ENCODE measurements at places on chromosomes 12 and 14. TPM values are rescaled to one million over a fixed set of nuclear protein-coding genes. Genes with fewer than 3 reads are reported as not detected.
A peak's percentile ranks its signal among the peaks of the same experiment; 100 is the strongest.

GRCh38 chr14:31036552-31036951 lies 10.4 kb upstream of the STRN3 start:
- no peaks in the 10 kb centered on the region for H3K4me1 ChIP-seq

DNA sequence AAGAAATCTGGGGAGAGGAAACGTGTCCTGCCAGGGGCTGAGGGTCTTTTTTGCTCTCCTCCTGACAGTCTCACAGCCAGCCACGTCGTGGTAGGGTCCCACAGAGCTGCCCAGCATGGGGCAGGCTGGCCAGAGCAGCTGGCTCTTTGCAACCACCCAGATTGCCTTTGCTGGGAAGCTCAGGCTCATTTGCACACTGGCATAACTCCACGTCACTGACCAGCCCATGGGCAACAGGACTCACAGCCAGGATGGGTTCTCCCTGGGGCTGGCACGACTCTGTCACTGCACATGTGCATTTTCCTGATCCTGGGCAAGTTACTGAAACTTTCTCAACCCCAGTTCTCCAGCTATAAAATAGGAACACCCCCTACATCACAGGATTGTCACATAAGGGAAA lies 242.2 kb downstream of the DPF3 start:
- no peak overlapping the region for H3K4me3 ChIP-seq
- H3K36me3 ChIP-seq = no peaks in the 10 kb centered on the region
- DNase-seq = no peak
- no peaks in the 10 kb centered on the region for H3K4me1 ChIP-seq

Gene PROX2
- 5.7 TPM for total RNA-seq

Gene CLEC2A
- total RNA-seq = not detected

GRCh38 chr12:77315407-77315806 lies 250.0 kb upstream of the E2F7 start:
- no peak for DNase-seq
- H3K36me3 ChIP-seq = no peaks in the 10 kb centered on the region
- no peak overlapping the region for H3K27ac ChIP-seq
- no peak overlapping the region for H3K4me3 ChIP-seq
- H3K4me1 ChIP-seq = no peaks in the 10 kb centered on the region

GRCh38 chr12:45601888-45602287 lies 127.6 kb upstream of the ARID2 start:
- DNase-seq = no peak
- no peaks in the 10 kb centered on the region for H3K4me1 ChIP-seq
- no peaks in the 10 kb centered on the region for H3K36me3 ChIP-seq
- no peak overlapping the region for H3K27ac ChIP-seq

DNA sequence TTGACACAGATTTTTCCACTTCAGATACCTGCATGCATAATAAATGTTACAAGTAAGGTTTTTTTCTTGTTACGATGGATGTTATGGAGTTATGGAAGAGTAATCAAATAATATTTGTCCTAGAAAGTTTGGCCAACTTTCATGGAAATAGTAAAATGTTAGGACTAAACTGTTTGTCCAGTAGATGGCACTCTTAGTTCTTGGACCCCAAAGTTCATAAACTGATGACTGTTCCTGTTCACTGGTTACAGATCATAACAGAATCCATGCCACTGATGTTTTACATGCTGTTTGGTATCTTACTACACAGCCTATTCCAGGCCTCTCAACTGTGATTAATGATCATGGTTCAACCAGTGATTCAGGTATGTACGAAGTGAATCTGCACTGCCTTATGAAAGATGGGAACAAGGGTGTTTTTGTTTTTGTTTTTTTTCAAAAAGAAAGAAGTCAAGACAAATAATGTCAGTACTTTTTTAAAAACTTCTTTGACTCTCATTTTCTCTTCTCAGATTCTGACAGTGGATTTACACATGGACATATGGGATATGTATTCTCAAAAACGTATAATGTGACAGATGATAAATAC lies 48.8 kb upstream of the SLCO1C1 start:
- H3K27me3 ChIP-seq = no peaks in the 10 kb centered on the region
- H3K4me1 ChIP-seq = no peaks in the 10 kb centered on the region
- H3K4me3 ChIP-seq = no peak overlapping the region
- H3K36me3 ChIP-seq = no peaks in the 10 kb centered on the region

Gene SERPINA3
- total RNA-seq = not detected

DNA sequence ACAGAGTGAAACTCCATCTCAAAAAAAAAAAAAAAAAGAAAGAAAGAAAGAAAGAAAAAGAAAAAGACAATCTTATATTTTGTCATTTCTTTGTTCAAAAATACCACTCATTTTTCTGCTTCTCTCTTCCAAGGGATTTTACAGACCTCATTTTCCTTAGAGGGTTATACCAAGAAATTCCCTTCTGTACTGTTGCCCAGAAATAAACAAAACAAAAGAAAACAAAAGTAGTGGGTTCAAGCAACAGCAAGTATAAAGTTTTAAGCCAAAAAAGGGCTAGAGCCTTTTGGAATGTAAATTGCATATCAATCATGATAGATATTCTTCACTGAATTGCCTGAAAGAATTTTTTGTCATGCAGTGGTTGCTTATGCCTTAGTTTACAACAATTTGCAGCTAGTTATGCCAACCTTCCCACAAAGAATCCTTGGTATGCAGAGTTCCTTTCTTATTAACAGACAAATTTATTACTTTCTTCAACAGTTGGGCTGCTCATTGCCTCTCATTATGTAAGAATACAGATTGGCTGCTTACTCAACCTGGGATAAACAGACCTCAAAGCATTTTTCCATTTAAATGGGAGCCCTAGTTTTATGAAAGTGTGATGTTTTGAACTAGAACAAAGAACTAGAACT lies 129.1 kb upstream of the PPFIA2 start:
- no peak overlapping the region for H3K27ac ChIP-seq
- no peak for DNase-seq
- H3K27me3 ChIP-seq = no peaks in the 10 kb centered on the region
- H3K36me3 ChIP-seq = no peaks in the 10 kb centered on the region
- H3K4me3 ChIP-seq = no peak overlapping the region

DNA sequence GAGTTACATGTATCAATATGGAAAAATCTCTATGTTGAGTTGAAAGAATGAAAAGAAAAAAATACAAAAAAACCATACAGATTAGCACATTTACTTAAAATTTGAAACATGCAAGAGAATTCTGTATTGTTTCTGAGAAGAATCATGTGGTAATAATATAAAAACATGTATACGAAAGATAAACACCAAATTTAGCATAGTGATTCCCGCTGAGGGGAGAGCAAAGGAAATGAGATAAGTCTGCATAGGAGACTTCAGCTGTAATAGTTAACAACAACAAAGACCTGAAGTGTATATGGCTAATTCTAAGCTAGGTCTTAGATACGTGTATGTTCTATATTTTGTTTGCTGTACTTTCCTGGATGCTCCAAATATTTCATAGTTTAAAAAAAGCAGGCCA lies 46.5 kb downstream of the FNTB start:
- no peaks in the 10 kb centered on the region for H3K4me1 ChIP-seq
- H3K4me3 ChIP-seq = no peak overlapping the region
- no peak for DNase-seq
- no peaks in the 10 kb centered on the region for H3K27me3 ChIP-seq
- peaks cover 16% of the 10 kb centered on the region for H3K36me3 ChIP-seq
- H3K27ac ChIP-seq = no peak overlapping the region

- no peaks in the 10 kb centered on the region for H3K36me3 ChIP-seq
- H3K4me3 ChIP-seq = no peak overlapping the region
- H3K4me1 ChIP-seq = no peaks in the 10 kb centered on the region
- H3K27me3 ChIP-seq = peaks cover 2% of the 10 kb centered on the region
- no peak for DNase-seq
- H3K27ac ChIP-seq = no peak overlapping the region
Observed at GRCh38 chr12:65164244-65164643, 5.1 kb upstream of the LEMD3 start.

DNA sequence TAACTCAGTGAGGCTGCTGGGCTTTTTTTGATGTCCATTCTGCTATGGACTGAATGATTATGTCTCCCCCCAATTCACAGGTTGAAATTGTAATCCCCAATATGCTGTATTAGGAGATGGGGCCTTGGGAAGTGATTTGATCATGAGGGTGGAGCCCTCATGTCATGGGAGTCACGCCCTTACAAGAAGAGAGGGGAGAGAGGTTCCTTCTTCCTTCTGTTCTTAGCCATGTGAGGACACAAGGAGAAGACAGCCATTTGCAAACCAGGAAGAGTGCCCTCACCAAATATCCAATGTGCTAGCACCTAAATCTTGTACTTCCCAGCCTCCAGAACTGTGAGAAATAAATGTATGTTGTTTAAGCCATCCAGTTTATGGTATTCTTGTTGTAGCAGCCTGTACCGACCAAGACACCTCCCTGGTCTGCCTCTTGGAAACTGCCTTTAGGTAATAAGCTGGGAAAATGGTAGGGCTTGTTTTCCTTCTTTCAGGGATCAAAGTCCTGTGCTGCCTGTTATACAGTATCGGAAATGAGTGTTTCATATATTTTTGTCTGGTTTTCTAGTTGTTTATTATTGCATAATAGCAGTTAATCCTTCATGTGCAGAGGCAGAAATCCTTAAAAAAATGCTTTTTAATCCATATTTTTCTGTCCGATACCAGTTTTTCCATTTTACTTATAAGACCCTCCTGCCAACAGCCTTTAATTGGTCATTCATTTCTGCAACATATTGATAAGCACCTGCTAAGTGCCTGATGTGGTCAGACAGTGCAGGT lies 16.3 kb downstream of the BORCS5 start:
- no peak overlapping the region for H3K27ac ChIP-seq
- peaks cover 7% of the 10 kb centered on the region for H3K36me3 ChIP-seq
- peaks cover 8% of the 10 kb centered on the region for H3K4me1 ChIP-seq
- H3K4me3 ChIP-seq = no peak overlapping the region
- DNase-seq = no peak
- H3K27me3 ChIP-seq = no peaks in the 10 kb centered on the region

DNA sequence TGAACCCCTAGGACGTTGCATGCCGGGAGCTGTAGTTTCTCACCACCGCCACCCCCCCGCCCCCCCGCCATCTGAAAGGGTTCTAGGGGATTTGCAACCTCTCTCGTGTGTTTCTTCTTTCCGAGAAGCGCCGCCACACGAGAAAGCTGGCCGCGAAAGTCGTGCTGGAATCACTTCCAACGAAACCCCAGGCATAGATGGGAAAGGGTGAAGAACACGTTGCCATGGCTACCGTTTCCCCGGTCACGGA lies 501 bp upstream of the HSP90B1 start:
- DNase-seq = no peak
- H3K36me3 ChIP-seq = peaks cover 25% of the 10 kb centered on the region
- H3K27ac ChIP-seq = peak overlapping the region; percentile 99
- no peaks in the 10 kb centered on the region for H3K27me3 ChIP-seq
- peaks cover 26% of the 10 kb centered on the region for H3K4me1 ChIP-seq

GRCh38 chr14:85728476-85729065 lies 198.6 kb downstream of the FLRT2 start:
- no peak overlapping the region for H3K27ac ChIP-seq
- no peak overlapping the region for H3K4me3 ChIP-seq
- DNase-seq = no peak
- H3K27me3 ChIP-seq = no peaks in the 10 kb centered on the region

GRCh38 chr14:72740504-72740961 lies 153.4 kb downstream of the DPF3 start:
- H3K4me1 ChIP-seq = peaks cover 5% of the 10 kb centered on the region
- H3K36me3 ChIP-seq = no peaks in the 10 kb centered on the region
- H3K4me3 ChIP-seq = no peak overlapping the region
- DNase-seq = no peak
- no peaks in the 10 kb centered on the region for H3K27me3 ChIP-seq

GRCh38 chr12:9736936-9737705 lies 4.2 kb upstream of the CLECL1 start:
- no peaks in the 10 kb centered on the region for H3K27me3 ChIP-seq
- H3K27ac ChIP-seq = peak overlapping the region; percentile 60
- no peak for DNase-seq

Gene NR4A1
- total RNA-seq = 72.5 TPM

DNA sequence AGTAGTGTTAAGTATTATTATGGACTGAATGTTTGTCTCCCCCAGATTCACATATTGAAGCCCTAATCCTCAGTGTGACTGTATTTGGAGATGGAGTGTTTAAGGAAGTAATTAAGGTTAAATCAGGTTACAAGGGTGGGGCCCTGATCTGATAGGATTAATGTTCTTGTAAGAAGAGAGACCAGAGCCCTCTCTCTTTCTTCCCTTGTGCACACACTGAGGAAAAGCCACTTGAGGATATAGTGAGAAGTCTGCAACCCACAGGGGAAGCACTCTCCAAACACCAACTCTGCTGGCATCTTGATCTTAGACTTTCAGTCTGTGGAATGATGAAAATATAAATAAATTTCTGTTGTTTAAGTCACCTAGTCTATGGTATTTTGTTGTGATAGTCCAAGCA lies 2.2 kb upstream of the KLRG1 start:
- H3K4me3 ChIP-seq = no peak overlapping the region
- peak overlapping the region; percentile 92 for H3K27ac ChIP-seq
- H3K4me1 ChIP-seq = peaks cover 38% of the 10 kb centered on the region
- no peaks in the 10 kb centered on the region for H3K36me3 ChIP-seq

Gene SLC6A13
- 0.79 TPM for total RNA-seq

GRCh38 chr12:16385782-16386646 lies 38.6 kb downstream of the MGST1 start:
- H3K4me1 ChIP-seq = no peaks in the 10 kb centered on the region
- H3K36me3 ChIP-seq = no peaks in the 10 kb centered on the region
- DNase-seq = no peak
- H3K4me3 ChIP-seq = no peak overlapping the region
- H3K27me3 ChIP-seq = no peaks in the 10 kb centered on the region
- H3K27ac ChIP-seq = no peak overlapping the region

GRCh38 chr12:3242199-3242863 lies 165.2 kb downstream of the TSPAN9 start:
- H3K27ac ChIP-seq = no peak overlapping the region
- H3K4me3 ChIP-seq = no peak overlapping the region
- no peak for DNase-seq
- H3K4me1 ChIP-seq = no peaks in the 10 kb centered on the region
- no peaks in the 10 kb centered on the region for H3K36me3 ChIP-seq
- H3K27me3 ChIP-seq = no peaks in the 10 kb centered on the region

DNA sequence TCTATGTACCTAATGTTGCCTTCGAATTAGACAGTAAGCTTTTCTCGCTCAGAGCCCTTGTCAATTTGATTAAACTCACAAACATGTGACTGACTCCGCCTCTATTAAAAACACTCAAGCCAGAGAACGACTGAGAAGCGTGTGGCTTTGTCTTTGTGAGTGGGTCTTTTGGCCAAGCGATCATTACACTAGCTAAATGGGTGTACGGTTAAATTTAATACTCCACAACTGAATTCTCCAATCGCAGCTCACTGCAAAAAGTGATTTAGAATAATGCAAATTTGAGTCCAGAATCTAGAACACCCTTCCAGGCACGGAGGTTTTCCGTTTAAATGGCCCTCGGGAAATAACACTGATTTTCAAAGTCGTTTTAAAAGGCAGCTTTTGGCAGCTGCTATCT lies 253.7 kb downstream of the EFCAB11 start:
- H3K4me3 ChIP-seq = peak overlapping the region; percentile 45
- no peak for DNase-seq
- H3K4me1 ChIP-seq = peaks cover 15% of the 10 kb centered on the region
- H3K36me3 ChIP-seq = no peaks in the 10 kb centered on the region
- no peaks in the 10 kb centered on the region for H3K27me3 ChIP-seq

- H3K4me1 ChIP-seq = no peaks in the 10 kb centered on the region
- DNase-seq = no peak
- no peak overlapping the region for H3K4me3 ChIP-seq
- H3K36me3 ChIP-seq = no peaks in the 10 kb centered on the region
Observed at GRCh38 chr12:32993404-32993803, 96.8 kb upstream of the PKP2 start.

Gene LGALS3
- 35.7 TPM for total RNA-seq

Gene NRL
- total RNA-seq = 2.8 TPM

All from natural killer cell (primary cell).